HFFc6 (cell line): ENCODE measurements at places on chromosomes 5 and 9.
A peak's percentile ranks its signal among the peaks of the same experiment; 100 is the strongest.

- no peak for DNase-seq
These were observed 57.7 kb downstream of the MTMR12 start for GRCh38 chr5:32254881-32255539.

DNA sequence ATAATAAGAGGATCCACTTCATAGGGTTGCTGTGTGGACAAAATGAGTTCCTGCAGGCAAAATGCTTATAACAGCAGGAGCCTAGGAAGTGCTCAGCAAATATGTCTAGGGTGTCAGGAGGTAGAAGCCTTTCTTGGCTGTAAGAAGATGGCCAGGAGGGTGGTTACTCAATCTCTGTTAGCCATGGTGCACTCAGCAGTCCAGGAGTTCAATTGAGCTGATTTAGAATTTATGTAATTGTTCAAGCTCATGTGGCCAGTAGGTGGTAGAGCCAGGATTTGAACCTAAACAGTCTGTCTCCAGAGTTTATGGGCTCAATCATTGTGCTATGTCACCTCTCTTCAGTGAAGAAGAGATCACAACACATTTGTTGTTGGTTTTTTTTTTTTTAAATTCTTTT lies 381.2 kb downstream of the KIF4B start:
- DNase-seq = no peak

DNA sequence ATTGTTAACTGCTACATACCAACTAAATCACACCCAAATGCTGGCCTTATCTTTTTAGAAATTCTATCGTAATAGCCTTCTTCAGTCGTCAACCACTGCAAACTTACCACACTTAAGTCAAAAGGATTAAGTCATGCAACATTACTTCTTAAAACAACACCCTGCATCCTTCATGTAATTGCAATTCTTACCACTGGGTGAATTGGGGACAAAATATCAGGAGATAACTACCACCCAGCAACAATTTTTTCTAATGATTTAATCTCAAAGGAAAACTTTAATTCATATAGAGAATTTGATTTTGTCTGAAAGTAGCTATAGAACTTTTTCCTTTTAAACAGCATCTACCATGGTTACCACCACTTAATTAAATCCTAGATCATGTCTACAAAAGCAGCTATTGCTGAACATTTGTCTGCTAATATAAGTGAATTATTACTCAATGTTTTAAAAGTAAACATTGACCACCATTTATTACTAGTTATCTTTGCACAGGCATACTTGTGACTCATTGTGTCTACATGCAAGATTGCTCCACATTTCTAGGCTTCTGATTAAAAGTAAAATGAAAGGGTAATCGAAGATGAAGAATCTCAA lies 10.5 kb downstream of the MLLT3 start:
- DNase-seq = peak; percentile 76

- DNase-seq = no peak
These were observed 149.7 kb downstream of the CAAP1 start for GRCh38 chr9:26742828-26743476.

DNA sequence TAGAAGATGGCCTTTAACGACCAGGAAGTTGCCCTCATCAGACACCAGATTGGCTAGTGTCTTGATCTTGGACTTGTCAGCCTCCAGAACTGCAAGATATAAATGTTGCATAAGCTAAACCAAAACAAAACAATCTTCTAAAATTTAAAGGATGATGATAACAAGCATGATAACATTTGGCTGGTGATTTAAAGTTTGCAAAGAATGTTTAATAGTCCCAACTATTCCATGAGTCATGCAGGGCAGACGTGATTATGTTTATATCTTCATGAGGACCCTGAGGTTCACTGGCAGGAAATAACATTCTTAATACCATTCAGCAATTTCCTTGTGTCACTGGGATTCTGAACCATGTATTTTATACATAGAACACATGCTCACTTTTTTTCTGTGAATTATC lies 319.8 kb downstream of the HCN1 start:
- no peak for DNase-seq

- peak; percentile 32 for DNase-seq
These were observed 245.8 kb upstream of the MAP3K1 start for GRCh38 chr5:56569566-56569965.

DNA sequence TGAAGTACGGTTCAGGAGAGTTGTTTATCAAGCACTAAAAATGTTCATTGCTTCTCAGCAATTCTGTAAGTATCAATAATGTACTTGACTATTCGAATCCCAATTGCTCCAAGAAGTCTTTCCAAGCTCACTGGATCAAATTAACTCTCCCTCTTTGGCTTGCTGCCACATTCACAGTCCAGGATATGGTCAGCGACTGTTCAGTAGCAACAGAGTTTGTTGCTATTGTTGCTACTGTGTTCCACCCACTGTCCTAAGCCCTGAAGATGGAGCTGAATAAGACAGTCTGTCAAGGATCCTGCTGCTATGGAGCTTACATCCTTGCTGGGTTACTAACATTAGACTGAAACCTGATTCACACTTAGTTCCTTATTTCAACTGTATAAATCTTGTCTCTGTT lies 110.8 kb downstream of the FGF10 start:
- DNase-seq = no peak

GRCh38 chr5:17118631-17119030 lies 98.8 kb upstream of the BASP1 start:
- DNase-seq = peak; percentile 94

- DNase-seq = no peak
These were observed 17.1 kb downstream of the NACC2 start for GRCh38 chr9:136078024-136078423.

- DNase-seq = peak; percentile 50
These were observed 74.5 kb upstream of the BARHL1 start for GRCh38 chr9:132507670-132508469.

DNA sequence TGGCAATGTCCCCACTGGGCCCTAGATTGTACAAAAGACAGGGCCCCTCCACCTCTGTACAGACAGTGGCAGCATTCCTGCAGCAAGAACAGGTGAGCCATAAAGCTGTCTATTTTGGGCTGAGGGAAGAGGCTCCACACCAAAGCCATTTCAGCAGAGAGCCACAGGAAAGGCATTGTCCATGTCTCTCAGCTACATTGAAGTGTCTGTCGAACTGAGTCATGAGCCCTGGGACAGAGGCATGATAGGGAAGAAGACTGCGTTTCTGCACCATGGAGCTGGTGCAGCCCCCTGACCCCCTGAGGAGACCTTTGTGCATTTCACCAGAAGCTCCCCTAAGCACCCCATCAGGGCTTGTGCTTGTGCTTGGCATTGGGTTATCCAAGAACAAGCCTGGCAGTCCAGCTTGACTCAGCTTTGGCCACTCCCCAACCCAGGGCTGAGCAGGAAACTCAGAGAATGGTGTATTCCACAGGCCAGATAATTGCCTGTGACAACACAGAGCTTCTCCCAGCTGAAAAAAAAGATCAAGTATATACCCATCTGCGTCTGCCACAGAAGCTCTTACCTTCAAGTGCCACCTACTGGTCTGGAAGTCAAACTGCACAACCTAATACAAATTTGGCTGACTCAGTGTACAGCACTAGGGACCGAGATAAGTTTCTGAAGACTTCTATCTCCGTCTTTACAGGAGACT lies 5.9 kb upstream of the FRMD3 start:
- peak; percentile 95 for DNase-seq

DNA sequence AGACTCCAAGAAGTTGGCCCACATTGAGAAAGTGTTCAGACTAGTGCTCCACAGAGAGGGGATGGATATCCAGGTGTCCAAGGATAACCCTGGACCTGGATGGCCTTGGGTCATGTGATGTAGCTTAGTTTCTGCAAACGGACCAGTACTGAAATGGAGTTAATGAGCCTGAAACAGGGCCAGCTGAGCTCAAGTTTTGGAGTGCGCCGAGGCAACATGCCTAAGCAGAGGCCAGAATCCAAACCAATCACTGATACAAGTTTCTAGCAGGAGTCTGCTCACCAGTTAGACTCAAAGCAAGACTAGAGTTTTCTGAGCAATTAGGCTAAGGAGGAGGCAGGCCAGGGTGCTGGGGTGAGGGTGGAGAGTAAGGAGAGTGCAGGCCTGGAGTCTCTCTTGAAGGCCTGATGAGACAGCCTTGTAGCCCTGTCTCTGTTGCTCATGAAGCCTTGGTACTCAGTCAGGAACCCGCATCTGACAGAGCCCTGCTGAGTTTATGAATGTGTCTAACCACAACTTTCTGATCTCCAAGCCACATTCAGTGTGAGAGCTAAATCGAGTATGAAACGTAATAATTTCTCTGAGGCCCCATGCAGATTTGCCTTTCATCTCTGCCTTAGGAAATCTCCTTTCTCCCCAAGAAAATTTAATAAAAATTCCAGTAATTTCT lies 68.9 kb upstream of the EQTN start:
- no peak for DNase-seq

- DNase-seq = no peak
These were observed 88.7 kb downstream of the FGF10 start for GRCh38 chr5:44300551-44300950.

GRCh38 chr9:99035313-99035712 lies 69.6 kb upstream of the TGFBR1 start:
- DNase-seq = no peak

DNA sequence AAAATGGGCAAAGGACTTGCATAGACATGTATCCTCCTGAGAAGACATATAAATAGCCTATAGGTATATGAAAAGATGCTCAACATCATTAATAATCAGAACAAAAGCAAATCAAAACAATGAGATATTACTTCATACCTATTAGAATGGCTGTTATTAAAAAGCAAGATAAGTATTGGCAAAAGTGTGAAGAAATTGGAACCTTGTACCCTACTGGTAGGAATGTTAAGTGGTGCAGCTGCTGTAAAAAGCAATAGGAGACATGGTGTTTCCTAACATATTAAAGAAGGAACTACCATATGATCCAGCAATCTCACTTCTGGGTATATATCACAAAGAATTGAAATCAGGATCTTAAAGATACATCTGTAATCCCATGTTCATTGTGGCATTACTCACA lies 69.8 kb upstream of the PRR16 start:
- no peak for DNase-seq

DNA sequence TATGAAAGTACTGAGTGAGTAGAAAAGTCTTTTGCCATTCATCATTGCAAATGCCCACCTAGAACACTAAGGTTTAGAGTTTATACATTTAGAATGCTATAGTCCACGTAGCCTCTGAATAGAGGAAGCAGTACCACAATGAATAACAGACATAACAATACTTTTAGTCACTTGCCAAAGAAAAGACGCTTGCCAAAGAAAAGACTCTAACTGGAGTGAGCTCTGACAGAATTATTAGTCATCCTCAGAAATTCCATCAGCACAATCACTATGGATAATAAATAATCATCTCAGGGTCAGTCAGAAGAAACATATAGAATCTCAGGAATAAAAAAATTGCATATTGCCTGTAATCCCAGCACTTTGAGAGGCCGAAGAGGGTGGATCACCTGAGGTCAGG lies 168.5 kb upstream of the TARS1 start:
- DNase-seq = peak; percentile 94

GRCh38 chr5:89377767-89378455 lies 494.9 kb upstream of the MEF2C start:
- no peak for DNase-seq

GRCh38 chr9:76835571-76836283 lies 70.2 kb downstream of the PRUNE2 start:
- peak; percentile 47 for DNase-seq

- no peak for DNase-seq
These were observed 64.1 kb downstream of the PJA2 start for GRCh38 chr5:109345699-109346098.

DNA sequence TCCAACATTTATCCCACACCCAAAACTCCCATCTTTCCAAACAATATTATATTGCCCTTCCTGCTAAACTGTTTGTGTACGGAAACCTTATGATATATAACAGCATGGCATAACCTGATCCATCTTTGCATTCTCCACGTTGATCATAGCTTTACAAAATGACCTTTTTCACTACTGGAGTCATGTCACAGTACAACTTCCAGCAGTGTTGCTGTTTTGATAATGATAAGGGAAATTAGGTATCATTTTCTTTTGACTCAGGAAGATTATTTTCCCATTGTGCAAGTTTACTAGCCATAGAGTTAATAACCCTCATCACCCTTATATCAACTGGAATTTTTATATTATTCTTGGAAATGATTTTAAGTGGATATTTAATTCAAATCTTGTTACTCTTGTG lies 57.5 kb downstream of the SH3GL2 start:
- no peak for DNase-seq

GRCh38 chr5:97538912-97539311 lies 355.9 kb upstream of the RIOK2 start:
- no peak for DNase-seq

DNA sequence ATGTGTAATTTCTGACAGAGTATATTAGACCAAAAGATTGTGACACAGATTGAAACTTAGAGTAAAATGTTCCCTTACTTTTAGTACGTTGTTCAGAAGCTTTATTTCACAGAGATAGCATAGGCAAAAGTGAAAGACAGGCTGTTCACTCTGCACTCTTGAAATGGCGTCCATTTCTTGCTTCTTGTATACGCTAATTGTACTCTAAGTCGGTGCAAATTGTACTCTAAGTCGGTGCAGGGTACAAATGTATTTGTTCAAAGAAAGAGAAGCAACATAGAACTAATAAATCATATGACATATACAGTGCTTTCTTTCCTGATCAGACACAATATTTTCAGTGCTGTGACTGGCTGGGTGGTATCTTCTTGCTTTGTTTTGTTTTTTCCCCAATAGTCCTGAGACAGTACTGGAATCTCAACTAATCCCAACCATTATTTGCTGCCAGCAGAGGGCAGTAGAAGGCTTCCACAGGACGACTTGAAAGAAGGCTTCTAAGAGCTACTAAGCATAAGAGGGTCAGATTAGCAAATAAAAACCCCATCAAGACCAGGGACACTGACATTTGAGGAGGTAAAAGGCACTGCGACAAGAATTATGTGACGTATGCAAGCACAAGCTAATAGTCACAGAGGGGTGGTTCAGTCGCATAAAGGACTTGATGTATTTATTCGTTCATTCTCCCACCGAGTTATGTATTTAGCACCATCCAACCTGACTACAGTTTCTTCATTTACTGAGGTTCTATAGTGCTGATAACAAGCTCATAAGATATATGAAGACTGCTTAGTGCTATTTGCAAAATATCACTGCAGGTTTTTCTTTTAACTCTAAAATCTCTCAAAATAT lies 831.8 kb downstream of the TAF11L14 start:
- peak; percentile 32 for DNase-seq

DNA sequence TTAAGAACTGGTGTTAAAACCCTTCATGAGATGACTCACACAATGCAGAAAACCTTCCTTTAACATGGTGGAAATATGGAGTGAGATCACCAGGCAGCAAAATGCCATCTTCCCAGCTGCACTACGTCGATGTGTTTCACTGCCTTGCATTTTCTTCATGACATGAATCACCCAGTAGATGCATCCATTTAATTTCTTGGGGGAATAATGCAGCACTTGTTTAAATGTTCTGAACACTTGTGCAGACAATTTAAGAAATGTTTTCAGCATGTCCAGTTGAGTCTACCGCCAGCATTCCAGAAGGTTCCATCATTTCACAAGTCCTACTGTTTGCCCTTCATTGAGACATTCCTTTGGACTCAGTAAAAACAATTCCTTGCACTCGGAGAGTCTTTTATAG lies 81.6 kb downstream of the ADAMTS16 start:
- peak; percentile 38 for DNase-seq
